Forelimb muscle (tissue), 1 donor: ENCODE measurements at places on chromosomes 16 and 17.

DNA sequence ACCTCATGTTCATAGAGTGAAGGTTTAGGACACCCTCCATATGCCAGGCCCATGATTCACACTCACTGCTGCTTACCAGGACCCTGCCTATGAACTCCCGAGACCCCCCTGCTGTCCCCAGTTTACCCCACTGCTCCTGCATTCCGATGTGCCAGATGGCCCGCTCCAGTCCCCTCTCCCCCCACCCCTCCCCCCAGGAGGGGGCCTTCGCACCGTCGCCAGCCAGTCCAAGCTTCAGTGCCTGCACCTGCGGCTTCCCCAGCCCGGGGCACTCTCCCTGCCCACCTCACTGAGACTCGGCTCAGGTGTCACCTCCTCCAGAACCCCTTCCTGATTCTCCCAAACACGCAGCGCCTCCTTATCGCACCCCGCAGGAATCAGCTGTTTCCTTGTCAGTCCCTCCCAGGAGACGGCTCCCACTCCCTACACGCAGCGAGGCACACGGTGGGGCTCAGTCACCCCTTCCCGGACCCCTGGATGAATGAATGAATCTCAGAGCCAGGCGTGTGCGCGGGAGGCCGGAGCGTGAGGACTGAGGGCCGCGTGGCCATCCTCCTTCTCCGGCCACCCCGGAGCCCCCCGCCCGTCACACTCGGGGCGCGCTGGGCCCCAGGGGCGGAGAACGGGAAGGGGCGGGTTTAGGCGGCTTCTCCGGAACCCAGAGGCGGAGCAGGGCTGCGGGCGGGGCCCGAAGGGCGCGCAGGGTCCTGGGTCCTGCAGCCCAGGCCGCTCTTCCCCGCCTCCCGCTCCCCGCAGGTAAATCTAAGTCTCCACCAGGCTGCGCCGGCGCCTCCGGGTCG lies 1.6 kb downstream of the MYO1C start:
- no peak for DNase-seq

- DNase-seq = no peak
These were observed 114.0 kb downstream of the PRKCB start for GRCh38 chr16:23949630-23950290.

DNA sequence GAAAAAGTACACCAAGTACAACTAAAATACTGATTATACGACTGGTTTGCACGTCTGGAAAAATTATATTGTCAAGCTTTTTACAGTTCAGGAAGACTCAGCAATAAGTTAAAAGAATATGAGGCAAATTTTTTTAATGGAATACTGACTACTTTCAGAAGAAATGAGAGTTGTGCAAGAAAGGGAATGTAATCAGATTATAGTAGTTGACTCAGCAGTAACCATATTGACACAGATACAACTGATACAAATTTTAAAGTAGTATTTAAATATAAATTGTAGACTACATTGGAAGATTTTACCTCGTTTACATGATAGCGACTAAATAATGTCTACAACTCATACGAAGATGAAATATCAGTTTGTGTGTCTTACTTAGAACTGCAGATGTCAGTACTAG lies 16.7 kb downstream of the ASGR2 start:
- DNase-seq = no peak

DNA sequence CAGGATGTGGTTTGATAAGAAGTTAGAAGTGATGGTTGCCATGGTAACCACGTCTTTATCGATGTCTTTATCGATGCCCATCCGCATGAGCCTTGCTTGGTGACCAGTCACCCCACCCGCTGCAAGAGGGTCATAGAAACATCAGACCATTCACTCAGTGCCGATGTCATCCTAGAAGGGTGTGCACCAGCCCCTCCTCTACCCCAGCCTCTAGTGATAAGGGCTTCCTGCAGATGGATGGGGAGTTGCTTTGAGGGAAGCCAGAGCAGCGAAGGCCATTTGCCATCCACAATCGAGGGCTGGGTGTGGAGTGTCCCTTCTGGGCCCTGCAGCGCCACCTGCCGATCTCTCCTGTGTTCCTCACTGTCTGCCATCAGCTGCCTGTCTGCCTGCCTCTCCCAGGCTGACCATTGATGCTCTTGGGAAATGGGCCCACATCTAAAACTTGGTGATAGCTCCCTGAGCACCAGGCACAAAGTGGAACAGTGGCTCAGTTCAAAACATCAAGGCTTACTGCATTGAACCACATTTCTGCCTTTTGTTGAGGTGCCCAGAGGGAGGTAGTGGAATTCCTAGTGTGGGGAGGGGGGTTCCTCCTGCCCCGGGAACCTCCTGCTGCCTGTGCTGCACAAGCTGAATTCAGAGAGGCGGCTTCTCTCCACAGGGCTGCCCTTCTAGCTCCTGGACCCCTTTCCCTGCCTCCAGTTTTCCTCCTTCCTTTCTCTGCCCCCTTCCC lies 8.9 kb downstream of the CALB2 start:
- no peak for DNase-seq

- DNase-seq = no peak
These were observed 104.8 kb downstream of the CACNG3 start for GRCh38 chr16:24360936-24361335.

GRCh38 chr17:73564843-73565242 lies 79.4 kb downstream of the SDK2 start:
- no peak for DNase-seq

GRCh38 chr17:27408891-27409290 lies 47.4 kb upstream of the KSR1 start:
- no peak for DNase-seq

DNA sequence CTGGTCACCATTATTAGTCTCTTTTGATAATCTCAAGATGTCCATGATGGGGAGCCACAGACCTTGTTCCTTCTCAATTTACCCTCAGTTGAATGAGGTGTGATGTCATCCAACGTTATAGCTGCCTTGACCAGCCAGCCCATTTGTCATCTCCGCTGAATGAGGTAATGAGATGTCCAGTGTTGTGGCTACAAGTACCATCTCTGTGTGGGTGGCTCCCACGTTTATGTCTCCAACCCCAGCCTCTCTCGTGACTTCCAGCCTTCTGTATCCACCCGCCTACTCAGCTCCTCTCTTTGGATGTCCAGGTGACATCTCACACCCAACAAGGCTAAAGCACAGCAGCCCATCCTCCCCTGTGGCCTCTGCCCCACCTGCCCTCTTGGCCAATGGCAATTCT lies 18.2 kb downstream of the DNAH17 start:
- no peak for DNase-seq

GRCh38 chr17:57726213-57726790 lies 18.8 kb downstream of the CCDC182 start:
- DNase-seq = no peak

- no peak for DNase-seq
These were observed 11.4 kb downstream of the C16orf95 start for GRCh38 chr16:87305505-87306391.

DNA sequence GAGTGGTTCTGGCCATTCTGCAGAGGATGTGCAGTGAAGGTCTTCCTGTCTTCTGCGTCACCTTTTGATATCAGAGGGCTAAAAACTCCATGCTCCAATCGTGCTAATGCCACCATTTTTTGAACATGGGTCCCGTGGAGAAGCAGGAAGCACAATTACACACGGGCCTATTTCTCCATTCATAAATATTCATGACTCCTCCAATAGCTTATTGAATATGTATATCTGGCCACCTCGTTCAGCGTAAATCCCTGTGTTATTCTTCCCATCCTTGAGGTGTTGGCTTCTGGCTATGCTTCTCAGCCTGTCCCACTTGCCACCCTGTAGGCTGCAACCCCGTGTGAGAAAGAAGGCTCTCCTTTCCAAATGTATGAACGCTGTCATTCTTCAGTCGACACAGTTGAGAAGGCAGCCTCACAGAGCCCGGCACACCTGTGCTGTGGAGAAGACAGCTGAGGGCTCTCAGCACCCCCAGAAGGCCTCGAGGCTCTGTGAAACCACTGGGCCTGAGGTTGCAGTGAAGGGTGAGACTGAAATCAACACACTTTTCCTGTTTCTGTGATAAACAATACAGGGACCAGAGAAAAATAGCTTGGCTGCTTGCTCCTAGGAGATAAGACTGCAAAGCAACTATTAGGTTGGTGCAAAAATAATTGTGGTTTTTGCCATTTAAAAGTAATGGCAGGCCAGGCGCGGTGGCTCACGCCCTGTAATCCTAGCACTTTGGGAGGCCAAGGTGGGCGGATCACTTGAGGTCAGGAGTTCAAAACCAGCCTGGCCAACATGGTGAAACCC lies 4.9 kb upstream of the ANKRD40CL start:
- no peak for DNase-seq

DNA sequence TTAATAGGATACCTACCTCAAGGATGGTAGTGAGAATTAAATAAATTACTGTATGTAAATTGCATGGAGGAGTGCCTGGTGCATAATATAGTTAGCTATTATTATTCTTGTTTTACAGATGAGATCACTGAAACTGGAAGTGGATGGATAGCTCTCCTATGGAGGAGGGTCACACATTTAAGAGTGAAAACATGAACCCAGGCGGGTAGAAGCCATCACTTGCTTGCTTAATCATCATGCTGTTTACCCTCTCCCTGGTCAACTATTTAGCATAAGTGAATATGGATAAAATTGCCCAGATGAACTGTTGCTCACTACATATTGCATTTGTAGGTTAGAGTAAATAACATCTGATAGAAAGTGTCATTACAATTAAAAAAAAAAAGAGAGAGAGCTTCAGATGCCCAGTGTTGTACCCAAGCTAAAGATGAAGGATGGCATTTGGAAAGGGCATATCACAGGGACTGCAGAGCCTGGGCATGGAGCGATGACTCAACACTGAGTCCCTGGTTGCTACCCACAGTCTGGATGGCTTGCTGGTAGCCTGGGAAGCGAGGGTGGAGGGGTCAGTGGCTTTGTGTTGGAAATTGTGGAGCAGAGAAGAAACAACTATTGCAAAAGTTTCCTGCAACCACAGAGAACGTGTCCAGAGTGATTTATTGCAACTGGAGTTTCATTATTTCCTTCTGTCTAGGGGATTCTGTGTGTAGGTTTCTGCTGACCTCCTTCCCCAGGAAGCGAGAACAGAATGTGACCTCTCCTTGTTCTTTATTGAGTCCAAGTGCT lies 414.4 kb downstream of the SHISA9 start:
- DNase-seq = no peak

- DNase-seq = no peak
These were observed 151.9 kb downstream of the MSI2 start for GRCh38 chr17:57408071-57408811.

DNA sequence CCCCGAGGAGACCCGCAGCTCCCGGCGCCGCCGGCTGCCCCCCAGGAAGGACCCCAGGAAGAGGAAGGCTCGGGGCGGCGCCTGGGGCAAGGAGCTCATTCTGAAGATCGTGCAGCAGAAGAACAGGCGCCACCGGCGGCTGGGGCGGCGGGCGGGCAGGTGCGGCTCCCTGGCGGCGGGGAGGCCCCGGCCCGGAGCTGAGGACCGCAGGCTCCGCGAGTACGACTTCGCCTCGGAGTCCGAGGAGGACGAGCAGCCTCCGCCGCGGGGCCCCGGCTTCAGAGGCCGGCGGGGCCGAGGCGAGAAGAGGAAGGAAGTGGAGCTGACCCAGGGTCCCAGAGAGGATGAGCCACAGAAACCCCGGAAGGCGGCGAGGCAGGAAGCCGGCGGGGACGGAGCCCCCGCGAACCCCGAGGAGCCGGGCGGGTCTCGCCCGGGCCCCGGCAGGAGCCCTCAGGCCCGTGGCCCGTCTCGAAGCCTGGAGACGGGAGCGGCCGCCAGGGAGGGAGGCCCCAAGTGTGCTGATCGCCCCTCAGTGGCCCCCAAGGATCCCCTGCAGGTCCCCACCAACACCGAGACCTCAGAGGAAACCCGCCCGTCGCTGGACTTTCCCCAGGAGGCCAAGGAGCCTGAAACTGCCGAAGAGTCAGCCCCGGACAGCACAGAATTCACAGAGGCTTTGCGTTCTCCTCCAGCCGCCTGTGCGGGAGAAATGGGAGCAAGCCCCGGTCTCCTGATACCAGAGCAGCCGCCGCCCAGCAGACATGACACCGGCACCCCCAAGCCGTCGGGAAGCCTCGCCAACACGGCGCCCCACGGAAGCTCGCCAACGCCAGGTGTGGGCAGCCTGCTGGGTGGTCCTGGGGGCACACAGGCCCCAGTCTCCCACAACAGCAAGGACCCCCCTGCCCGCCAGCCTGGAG lies 22.3 kb upstream of the ZFPM1 start:
- DNase-seq = no peak

GRCh38 chr17:57925361-57925990 lies 29.7 kb downstream of the CUEDC1 start:
- no peak for DNase-seq

- no peak for DNase-seq
These were observed 12.2 kb downstream of the ZNF75A start for GRCh38 chr16:3317315-3317999.

DNA sequence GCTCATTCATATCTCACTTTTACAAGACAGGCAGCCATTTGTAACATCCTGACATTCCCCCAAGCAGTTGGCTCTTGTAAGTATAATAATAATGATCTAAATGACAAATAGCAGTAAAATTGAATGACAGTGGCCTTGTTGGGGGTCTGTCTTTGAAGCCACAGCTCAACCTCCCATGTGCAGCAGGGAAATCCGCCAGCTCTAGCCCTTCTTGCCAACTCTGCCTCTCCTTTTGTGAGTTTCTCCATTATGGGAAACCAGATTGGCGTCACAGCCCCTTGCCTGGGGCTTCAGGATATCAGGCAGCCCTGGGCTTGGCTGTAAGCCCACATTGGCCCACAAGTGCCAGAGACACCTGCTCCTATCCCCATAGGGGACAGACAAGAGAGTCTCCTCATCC lies 70.4 kb upstream of the CACNG5 start:
- DNase-seq = no peak

DNA sequence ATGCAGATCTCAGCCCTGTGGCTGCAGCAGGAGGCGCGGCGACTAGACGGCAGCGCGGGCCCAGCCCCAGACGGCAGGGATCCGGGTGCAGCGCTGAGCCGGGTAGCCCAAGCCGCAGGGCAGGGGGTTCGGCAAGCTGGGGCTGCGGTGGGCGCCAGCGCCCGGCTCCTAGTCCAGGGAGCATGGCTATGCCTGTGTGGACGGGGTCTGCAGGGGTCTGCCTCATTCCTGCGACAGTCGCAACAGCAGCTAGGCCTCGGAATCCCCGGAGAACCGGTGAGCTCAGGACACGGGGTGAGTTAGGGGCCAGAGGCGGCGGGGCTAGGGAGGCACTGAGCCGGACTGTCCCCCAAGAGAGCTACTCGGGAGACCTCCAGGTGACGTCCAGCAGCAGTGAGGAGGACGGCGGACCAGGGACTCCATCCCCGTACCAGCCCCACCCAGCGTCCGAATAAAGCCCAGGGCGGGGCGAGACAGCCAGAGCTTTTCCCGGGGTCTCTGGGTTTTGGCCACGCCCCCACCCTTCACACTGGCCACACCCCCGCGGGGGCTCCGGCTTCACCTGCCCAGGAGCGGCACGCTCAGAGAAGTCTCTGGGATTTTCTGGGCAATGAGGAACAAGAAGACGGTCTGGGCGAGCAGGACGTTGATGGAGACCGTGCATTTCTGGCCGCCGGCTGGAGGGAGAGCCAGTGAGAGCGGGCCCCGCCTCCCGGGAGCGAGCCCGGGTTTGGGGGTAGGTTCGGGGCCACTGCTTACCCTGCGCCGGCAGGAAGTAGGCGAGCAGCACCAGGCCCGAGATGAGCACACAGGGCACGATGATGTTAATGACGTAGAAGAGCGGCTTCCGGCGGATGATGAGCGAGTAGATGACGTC lies 1.1 kb downstream of the C17orf107 start:
- no peak for DNase-seq
